Progenitor cell of endocrine pancreas (in vitro differentiated cells): ENCODE measurements at places on chromosomes 3 and 15. TPM values are rescaled to one million over a fixed set of nuclear protein-coding genes. Genes with fewer than 3 reads are reported as not detected.

QARS1 gene
- total RNA-seq = 402 and 417 TPM in 2 replicates

IFT122 gene
- 69.6 and 75.6 TPM in 2 replicates for total RNA-seq

- H3K4me3 ChIP-seq = no peak overlapping the region
- no peaks in the 10 kb centered on the region for H3K36me3 ChIP-seq
- no peaks in the 10 kb centered on the region for H3K27me3 ChIP-seq
- H3K27ac ChIP-seq = no peak overlapping the region
Observed at GRCh38 chr3:49601358-49602048, 47.2 kb downstream of the BSN start.

GRCh38 chr3:106963442-106963841 is 413.8 kb upstream of the CCDC54 start:
- H3K36me3 ChIP-seq = no peaks in the 10 kb centered on the region
- no peak for DNase-seq
- no peak overlapping the region for H3K4me3 ChIP-seq
- H3K27ac ChIP-seq = peak overlapping the region; percentile 84
- no peaks in the 10 kb centered on the region for H3K27me3 ChIP-seq

GRCh38 chr3:194573680-194574437 is 59.4 kb downstream of the TMEM44 start:
- H3K27ac ChIP-seq = peak overlapping the region; percentile 100
- H3K4me1 ChIP-seq = peaks cover 53% of the 10 kb centered on the region
- no peak for DNase-seq

GRCh38 chr15:100516643-100517512 is 11.9 kb downstream of the CERS3 start:
- no peak for DNase-seq
- no peaks in the 10 kb centered on the region for H3K4me1 ChIP-seq
- no peak overlapping the region for H3K27ac ChIP-seq
- no peak overlapping the region for H3K4me3 ChIP-seq
- no peaks in the 10 kb centered on the region for H3K27me3 ChIP-seq

- H3K27ac ChIP-seq = no peak overlapping the region
- DNase-seq = no peak
- no peak overlapping the region for H3K4me3 ChIP-seq
- H3K27me3 ChIP-seq = no peaks in the 10 kb centered on the region
- peaks cover 4% of the 10 kb centered on the region for H3K4me1 ChIP-seq
Observed at GRCh38 chr15:60757831-60758570, 279.1 kb upstream of the ICE2 start.
